Karpas-422 (cell line): ENCODE measurements at places on chromosomes 3 and 15. TPM values are rescaled to one million over a fixed set of nuclear protein-coding genes. Genes with fewer than 3 reads are reported as not detected.
A peak's percentile ranks its signal among the peaks of the same experiment; 100 is the strongest.

Gene CD86
- 8.5 and 24.4 TPM in 2 replicates for total RNA-seq

Gene PEX5L
- 0.43 and 0.60 TPM in 2 replicates for total RNA-seq

DNA sequence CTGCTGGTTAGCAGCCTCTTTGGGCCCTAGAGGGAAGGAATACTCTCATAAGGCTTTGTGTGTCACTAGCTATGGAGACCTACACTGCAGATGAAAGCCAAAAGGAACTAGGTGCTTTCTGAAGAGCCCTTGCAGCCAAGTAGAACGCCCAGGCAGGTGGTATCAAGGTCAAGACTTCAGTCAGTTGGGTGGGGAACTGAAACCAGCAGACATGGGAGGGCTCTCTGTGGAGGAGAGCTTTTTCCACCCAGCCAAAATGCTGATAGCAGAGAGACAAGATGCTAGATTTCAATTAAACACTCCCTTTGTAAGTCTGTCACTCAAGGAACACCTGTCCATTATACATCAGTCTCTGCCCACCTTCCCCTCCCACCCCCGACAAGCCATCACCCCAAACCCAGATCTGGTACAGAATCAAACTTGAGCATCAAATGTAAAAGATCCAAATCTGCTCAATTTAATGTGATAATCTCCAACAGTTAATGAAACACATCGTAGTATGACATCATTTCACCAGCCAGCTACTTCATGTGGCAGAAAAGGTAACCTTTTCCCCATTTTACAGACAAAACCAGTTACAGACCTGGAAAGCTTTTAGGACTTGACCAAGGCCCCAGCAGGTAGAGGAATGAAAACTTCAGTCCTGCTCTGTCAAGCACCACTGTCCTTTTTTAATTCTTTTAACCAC, 14.6 kb downstream of the MRPS25 start:
- peak overlapping the region; percentile 89 for H3K27ac ChIP-seq
- H3K4me1 ChIP-seq: peaks cover 73% of the 10 kb centered on the region
- no peak overlapping the region; the same call in 1 of the 2 replicates for H3K4me3 ChIP-seq

- no peaks in the 10 kb centered on the region for H3K27me3 ChIP-seq
- H3K4me1 ChIP-seq: peaks cover 10% of the 10 kb centered on the region
- H3K36me3 ChIP-seq: no peaks in the 10 kb centered on the region
- no peak overlapping the region for H3K4me3 ChIP-seq
- no peak overlapping the region for H3K27ac ChIP-seq
- DNase-seq: no peak
Measured at GRCh38 chr3:53773611-53774368, 72.4 kb downstream of the CHDH start.

DNA sequence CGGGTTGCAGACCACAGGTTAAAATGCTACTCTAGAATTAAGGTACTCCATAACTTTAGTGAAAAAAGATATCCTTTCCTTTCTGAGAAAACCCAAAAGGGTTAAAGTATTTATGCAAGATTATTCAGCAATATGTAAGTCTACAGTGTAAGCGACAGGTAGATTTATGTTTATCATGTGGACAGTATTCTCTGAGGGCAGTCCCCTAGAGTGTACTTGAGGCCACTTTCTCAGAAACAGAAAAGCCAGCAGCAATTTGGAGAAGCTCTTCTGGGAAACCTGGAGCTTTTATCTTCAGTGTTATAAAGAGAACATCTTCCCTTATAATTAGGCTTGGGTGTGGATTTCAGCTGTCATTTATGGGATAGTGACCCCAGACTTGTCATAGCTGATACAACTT, 8.9 kb downstream of the ST3GAL6 start:
- no peak overlapping the region for H3K27ac ChIP-seq
- no peaks in the 10 kb centered on the region for H3K27me3 ChIP-seq
- no peaks in the 10 kb centered on the region for H3K4me1 ChIP-seq
- no peak overlapping the region for H3K4me3 ChIP-seq
- DNase-seq: peak; percentile 16

GRCh38 chr3:143351895-143352608, 232.5 kb downstream of the CHST2 start:
- DNase-seq: no peak
- no peak overlapping the region for H3K27ac ChIP-seq
- H3K27me3 ChIP-seq: no peaks in the 10 kb centered on the region
- no peaks in the 10 kb centered on the region for H3K36me3 ChIP-seq
- no peak overlapping the region for H3K4me3 ChIP-seq

- no peak overlapping the region for H3K4me3 ChIP-seq
- no peaks in the 10 kb centered on the region for H3K4me1 ChIP-seq
- no peaks in the 10 kb centered on the region for H3K36me3 ChIP-seq
- H3K27ac ChIP-seq: no peak overlapping the region
Measured at GRCh38 chr3:116020495-116020894, 397.2 kb downstream of the GAP43 start.
